ENCODE measurements at places on chromosomes 3 and 15. TPM values are rescaled to one million over a fixed set of nuclear protein-coding genes. Genes with fewer than 3 reads are reported as not detected.

DNA sequence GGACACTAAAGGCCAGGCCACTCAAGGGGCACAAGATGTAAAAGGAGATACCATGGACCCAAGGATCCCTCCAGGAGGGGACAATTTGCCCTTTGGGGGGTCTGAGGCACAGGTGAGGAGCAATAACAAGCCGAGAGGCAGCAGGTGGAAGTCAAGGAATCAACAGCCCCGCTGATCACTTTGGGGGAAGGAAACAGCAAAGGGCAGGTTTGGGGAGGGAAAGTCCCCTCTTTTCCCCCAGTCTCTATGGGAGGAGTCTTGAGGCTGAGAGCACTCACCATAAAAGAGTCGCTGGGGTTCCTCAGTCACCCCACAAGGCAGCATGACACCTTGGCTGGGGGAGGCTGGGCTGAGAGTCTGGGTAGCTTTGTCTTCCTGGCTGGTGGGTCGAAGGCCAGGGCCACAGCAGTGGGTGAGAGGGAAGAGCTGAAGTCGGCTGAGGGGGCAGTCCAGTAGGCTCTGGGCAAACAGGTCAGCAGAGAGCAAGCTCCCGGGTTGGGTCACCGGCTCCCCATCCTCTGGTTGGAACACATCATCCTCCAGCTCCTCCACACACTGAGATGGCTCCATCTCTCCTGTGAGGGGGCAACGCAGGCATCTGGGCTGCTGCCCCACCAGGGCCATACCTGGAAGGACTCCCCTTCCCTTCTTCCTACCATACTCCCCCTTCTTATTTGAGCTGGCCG lies 3.0 kb downstream of the BMF start:
- no peak for DNase-seq

GRCh38 chr3:37527361-37527760 lies 334.3 kb upstream of the CTDSPL start:
- no peak for DNase-seq

- DNase-seq: peak; percentile 70
Measured at GRCh38 chr3:186909078-186909853, 21.1 kb upstream of the ST6GAL1 start.

GRCh38 chr15:49990835-49991545 lies 128.0 kb downstream of the ATP8B4 start:
- DNase-seq: no peak

DNA sequence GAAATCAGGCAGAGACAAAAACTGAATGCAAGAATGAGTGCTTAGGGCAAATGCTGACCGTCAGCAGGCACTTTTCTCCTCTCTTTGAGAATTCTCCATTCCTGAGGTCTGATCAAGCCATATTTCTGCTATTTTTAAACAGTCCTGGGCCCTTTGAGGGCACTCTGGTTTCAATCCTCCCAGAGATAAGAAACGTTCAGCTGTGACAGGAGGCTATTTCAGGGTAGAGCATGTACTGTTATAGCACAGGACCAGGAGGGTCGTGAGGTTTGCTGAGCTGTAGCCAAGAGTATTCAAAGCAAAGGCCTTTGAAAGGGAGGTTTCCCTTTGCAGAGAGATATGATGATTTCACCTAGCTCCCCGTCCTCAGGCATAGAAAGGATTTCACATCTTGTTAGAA lies 39.6 kb upstream of the PDZRN3 start:
- DNase-seq: no peak

GRCh38 chr3:60079076-60079475 lies 1029.3 kb upstream of the CFAP20DC start:
- DNase-seq: no peak

DNA sequence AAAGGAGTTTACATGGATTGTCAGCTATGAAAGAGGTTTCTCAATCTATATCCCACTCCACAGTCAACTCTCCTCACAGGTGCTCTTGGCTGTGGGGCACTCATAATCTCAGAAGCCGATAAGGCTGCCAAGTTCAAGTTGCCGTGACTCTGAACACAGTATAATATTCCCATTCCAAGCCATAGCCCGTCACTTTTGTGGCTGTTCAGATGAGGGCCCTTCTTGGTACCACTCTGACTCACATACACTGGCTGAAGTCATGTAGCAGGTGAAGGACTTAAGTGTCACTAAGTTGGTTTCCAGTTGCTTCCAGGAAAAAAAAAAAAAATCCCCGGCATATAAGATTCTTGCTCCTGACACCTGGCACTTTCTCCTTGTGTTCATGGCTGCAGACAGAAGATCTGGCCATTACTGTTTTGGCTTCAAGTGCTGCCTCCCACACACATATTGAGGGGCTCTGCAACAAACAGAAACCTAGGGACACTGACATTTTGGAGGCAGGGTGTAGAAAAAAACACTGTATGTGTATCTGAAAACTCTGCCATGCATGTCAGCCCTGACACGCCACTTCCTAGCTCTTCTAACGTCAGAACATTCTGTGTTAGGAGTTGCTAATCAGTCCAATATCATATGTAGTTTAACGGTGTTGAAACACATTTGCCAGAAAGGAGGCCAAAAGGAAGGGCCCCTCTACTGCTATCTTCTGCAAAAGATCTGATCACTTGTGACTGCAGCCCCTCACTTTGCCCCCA lies 170.2 kb upstream of the ICE2 start:
- DNase-seq: no peak

GRCh38 chr3:12229146-12229851 lies 59.6 kb upstream of the PPARG start:
- no peak for DNase-seq

DNA sequence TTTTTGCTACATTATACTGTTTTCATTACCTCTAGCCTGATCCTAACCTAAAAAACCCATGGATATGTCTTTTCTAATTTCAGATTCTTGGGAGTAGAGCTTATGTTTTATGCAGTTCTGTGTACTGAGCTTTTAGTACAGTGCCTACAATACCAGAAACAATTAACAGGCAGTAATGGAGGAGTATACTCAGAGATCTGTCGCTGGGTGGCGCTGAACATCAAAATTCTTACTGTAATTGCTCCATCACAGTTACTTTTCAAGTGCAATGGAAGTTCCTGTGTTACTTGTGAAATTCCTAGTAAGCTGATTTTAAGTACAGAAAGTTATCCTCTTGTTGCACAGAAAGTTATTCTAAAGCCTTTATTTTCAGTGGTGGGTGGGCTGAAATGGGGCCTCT lies 66.9 kb downstream of the RNF13 start:
- peak; percentile 60 for DNase-seq

GRCh38 chr3:172520301-172520831 lies 2.9 kb downstream of the TNFSF10 start:
- DNase-seq: peak; percentile 52

DNA sequence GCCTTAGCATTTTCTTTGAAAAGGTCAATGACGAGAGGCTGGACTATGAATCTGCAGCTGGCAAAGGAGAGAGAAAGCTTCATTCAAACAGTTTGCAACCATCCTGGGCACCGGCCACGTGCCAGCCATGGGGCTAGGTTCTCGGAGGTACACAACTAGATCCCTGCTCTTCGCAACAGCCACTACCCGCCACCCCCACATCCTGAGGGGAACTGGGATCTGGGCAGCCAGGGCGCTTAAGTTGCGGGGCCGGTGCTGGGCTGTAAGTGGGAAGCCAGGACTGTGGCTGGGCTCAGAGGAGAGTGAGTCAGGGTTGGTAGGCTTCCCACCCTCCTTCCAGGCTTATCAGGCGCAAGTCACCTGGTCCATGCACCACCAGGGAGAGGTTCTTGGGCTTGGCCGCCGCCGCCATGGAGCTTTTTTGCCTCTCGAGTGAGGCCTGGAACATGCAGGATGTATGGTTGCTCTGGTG lies 95.0 kb upstream of the TERB2 start:
- no peak for DNase-seq

DNA sequence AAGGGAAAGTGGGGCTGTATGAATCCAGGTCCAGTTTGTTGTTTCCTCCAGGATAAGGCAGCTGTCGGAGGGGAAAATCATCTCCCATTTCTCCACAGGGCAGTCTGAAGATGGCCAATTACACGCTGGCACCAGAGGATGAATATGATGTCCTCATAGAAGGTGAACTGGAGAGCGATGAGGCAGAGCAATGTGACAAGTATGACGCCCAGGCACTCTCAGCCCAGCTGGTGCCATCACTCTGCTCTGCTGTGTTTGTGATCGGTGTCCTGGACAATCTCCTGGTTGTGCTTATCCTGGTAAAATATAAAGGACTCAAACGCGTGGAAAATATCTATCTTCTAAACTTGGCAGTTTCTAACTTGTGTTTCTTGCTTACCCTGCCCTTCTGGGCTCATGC lies 911 bp downstream of the CCRL2 start:
- no peak for DNase-seq

GRCh38 chr3:1330107-1330506 lies 237.3 kb downstream of the CNTN6 start:
- no peak for DNase-seq

Gene KNG1
- total RNA-seq: 0.12 TPM

Gene TMPRSS7
- not detected for total RNA-seq

Gene CHRM5
- total RNA-seq: not detected

Data from mucosa of descending colon (tissue), 3 donors.